ENCODE measurements at places on chromosomes 12 and 14.

- no peak for DNase-seq
Observed at GRCh38 chr12:26205298-26205697, 9.9 kb downstream of the SSPN start.

DNA sequence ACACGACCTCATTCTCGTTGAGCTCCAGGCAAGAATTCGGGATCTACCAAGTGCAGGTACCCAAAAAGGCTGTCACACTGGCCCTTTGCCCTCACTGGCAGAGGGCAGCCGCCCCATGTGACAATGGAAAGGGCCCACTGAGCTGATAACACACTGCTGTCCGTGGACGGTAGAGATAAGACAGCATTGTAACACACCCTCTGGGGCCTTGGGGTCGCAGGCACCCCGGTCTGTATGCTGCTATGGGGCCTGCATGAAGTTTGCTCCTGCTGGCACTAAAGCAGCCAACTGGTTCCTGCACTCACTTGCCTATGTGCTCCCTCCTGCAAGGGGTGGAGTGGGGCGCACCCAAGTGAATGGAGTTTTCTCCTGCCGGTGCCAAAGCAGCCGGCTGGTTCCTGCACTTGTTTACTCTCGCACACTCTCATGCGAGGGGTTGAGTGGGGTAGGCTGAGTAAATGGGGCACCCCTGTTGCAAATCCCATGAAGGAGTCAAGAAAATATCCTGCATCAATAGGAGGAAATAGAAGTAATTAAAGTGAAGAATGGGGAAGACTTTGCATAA, 477.9 kb downstream of the ATP23 start:
- no peak for DNase-seq

- DNase-seq = no peak
Observed at GRCh38 chr12:22172501-22172900, 126.5 kb downstream of the CMAS start.

GRCh38 chr14:23344481-23344880, 8.2 kb downstream of the SLC22A17 start:
- no peak for DNase-seq

DNA sequence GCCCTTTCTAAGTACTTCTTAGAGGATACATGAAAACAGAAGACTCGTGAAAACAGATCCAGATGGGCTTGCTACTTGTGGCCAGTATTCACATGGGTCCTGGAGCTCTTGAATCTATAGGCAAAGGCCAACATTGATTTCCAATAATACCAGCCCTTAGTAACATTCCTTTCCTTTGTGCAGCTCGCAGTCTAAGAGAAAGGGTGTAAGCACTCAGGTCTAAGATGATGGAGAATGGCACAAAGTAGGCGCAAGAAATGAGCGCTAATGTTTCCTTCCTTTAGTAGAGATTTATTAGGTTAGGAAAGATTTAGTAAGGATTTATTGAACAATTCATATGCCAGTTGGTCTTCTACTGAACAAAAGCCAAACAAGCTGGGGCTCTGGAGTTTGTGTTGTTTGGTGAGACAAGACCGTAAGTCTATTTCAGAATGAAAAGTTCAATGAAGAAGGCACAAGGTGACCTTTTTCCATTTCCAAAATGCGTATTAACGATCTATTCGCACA, 525 bp downstream of the RNU6-8 start:
- no peak for DNase-seq

GRCh38 chr14:80634106-80634758, 307.3 kb downstream of the CEP128 start:
- no peak for DNase-seq

DNA sequence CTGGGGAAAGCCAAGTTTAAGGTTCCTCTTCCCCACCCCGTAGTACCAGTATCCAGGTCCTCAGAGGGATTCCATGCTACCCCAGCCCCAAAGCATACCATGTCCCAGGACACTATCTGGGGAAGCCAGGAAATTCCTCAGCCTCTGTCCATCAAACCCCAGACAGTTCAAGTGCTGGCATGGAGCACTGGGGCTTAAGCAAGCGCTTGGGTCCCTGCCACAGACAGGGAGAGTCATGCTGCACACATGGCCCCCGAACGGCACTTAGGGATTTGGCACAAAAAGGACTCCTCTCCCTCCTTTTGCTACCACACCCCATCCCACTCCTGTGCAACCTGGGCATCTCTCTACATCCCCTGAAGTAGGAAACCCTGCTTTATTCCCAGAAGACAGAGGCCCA, 21.8 kb downstream of the ADCY6 start:
- no peak for DNase-seq

DNA sequence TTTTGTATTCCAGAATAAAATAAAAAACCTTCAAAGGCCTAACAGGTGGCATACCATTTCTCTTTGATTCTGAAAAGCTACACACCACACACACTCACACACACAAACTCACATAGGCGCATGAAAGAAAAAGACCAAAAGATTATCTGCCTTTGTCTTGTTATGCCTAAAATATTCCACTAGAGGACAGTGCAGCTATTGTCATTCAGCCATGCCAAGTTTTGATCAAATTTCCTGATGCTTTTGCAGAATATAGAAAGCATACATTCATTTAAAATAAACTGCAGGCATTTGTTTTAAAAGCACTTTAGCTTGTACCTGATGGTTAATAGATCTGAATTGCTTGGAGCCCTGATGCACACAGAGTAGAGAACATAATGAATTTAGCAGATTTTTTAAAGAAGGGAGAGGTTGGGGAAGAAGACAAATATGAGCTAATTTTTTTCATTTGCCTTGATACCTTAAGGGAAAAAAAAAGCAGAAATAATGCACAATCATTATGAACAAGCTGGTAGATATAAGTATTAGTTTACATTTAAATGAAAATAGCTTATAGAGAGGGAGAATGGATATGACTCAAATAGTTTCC, 1766.9 kb upstream of the SEL1L start:
- no peak for DNase-seq

- no peak for DNase-seq
Observed at GRCh38 chr12:19764408-19764807, 325.1 kb downstream of the AEBP2 start.

DNA sequence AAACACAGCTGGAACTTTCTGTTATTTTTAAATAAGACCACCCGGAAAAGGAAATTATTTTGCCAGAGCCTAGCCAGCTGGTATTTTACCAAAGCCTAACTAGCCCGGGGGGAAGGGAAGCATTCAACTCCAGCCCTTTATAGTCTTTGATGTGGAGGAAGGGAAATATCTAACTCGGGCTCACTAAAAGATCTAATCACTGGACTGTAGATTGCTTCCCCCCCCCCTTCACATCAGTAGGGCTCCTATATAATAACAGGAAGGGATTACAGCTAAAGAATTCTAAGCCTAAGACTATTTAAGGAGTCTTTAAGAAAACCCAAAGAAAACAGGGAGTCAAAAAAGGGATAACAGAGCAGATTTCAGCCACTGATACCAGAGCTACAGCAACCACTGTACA, 431.1 kb downstream of the KCNH5 start:
- no peak for DNase-seq

- peak; percentile 22 for DNase-seq
Observed at GRCh38 chr12:120115066-120115465, 1.5 kb downstream of the RAB35 start.

DNA sequence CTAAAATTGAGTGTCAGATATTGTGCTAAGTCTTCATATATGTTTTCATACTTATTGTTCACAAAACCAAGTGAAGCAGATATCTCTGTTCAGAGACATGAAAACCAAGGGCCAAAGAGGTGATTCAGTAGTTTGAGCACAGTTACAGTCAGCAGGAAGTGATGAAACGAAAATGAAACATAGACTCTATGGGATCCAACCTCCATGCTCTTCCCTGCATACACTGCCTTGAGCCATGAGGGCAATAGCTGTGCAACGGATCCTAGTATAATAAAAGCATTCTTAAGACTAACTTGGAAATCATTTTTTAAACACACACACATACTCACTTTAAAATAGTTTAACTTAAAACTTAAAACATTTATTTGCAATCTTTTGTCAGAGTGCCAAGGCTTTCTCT, 27.9 kb downstream of the ESR2 start:
- no peak for DNase-seq

- no peak for DNase-seq
Observed at GRCh38 chr12:56878010-56878339, 56.2 kb downstream of the SDR9C7 start.

- DNase-seq = no peak
Observed at GRCh38 chr14:52080808-52081755, 12.2 kb upstream of the NID2 start.
